ENCODE measurements at places on chromosomes 3 and 15.
A peak's percentile ranks its signal among the peaks of the same experiment; 100 is the strongest.

- H3K27ac ChIP-seq = no peak overlapping the region
- no peak for DNase-seq
- H3K4me3 ChIP-seq = no peak overlapping the region
- no peaks in the 10 kb centered on the region for H3K4me1 ChIP-seq
These were observed 21.9 kb upstream of the OTOL1 start for GRCh38 chr3:161474741-161475140.

- no peak for DNase-seq
- no peak overlapping the region for H3K4me3 ChIP-seq
- no peak overlapping the region for H3K27ac ChIP-seq
These were observed 238.7 kb downstream of the ISL2 start for GRCh38 chr15:76575274-76575673.

GRCh38 chr3:13850161-13850945 lies 29.5 kb downstream of the WNT7A start:
- no peak for DNase-seq
- H3K27me3 ChIP-seq = peaks cover 3% of the 10 kb centered on the region
- no peak overlapping the region for H3K4me3 ChIP-seq
- H3K27ac ChIP-seq = no peak overlapping the region
- no peaks in the 10 kb centered on the region for H3K36me3 ChIP-seq
- no peaks in the 10 kb centered on the region for H3K4me1 ChIP-seq

GRCh38 chr3:129442947-129443346 lies 2.9 kb downstream of the IFT122 start:
- H3K27me3 ChIP-seq = peaks cover 6% of the 10 kb centered on the region
- H3K4me3 ChIP-seq = peak overlapping the region; percentile 50
- peaks cover 46% of the 10 kb centered on the region for H3K4me1 ChIP-seq
- DNase-seq = no peak
- peaks cover 2% of the 10 kb centered on the region for H3K36me3 ChIP-seq
- peak overlapping the region; percentile 79 for H3K27ac ChIP-seq

GRCh38 chr3:152328841-152329240 lies 60.1 kb downstream of the MBNL1 start:
- H3K36me3 ChIP-seq = peaks cover 4% of the 10 kb centered on the region
- peaks cover 82% of the 10 kb centered on the region for H3K4me1 ChIP-seq
- no peak for DNase-seq
- no peaks in the 10 kb centered on the region for H3K27me3 ChIP-seq
- peak overlapping the region; percentile 57 for H3K4me3 ChIP-seq

GRCh38 chr15:61736790-61737189 lies 323.5 kb downstream of the VPS13C start:
- peaks cover 24% of the 10 kb centered on the region for H3K4me1 ChIP-seq
- no peaks in the 10 kb centered on the region for H3K36me3 ChIP-seq
- no peaks in the 10 kb centered on the region for H3K27me3 ChIP-seq
- no peak for DNase-seq

GRCh38 chr3:130669740-130670139 lies 76.9 kb downstream of the PIK3R4 start:
- H3K27ac ChIP-seq = no peak overlapping the region
- H3K4me1 ChIP-seq = peaks cover 2% of the 10 kb centered on the region
- H3K27me3 ChIP-seq = no peaks in the 10 kb centered on the region
- no peak overlapping the region for H3K4me3 ChIP-seq
- H3K36me3 ChIP-seq = peaks cover 13% of the 10 kb centered on the region
- no peak for DNase-seq

DNA sequence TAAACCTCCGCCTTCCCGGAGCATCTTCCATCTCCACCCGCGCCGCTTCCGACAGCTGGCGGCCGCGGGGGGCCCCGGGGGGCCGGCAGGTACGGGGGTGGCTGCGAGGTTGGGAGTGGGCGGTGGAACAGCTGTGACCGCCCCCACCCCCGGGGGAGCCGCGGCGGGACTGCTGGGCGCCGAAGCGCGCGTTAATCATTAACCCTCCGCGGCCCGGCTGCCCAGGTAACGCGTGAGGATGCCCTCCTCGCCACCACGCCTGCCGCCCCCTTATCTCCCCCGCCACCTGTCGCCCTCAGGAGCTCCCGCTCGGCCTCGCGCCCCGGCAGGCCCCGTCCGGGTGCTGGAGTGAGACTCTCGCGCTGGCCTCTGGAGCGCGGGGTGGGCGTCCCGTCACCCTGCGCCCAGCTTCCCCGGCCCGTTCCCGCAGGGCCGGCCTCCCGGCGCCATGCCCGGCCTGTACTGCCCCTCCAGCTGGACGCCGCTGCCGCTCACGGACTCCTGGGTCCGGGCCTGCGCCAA lies 757 bp downstream of the VWA5B2 start:
- no peaks in the 10 kb centered on the region for H3K36me3 ChIP-seq
- H3K4me1 ChIP-seq = peaks cover 8% of the 10 kb centered on the region
- peaks cover 11% of the 10 kb centered on the region for H3K27me3 ChIP-seq
- no peak for DNase-seq
- no peak overlapping the region for H3K27ac ChIP-seq

- peaks cover 32% of the 10 kb centered on the region for H3K4me1 ChIP-seq
- H3K27me3 ChIP-seq = peaks cover 1% of the 10 kb centered on the region
- no peak overlapping the region for H3K27ac ChIP-seq
- H3K36me3 ChIP-seq = no peaks in the 10 kb centered on the region
- no peak overlapping the region for H3K4me3 ChIP-seq
These were observed 2.4 kb downstream of the GCSAM start for GRCh38 chr3:112130638-112130993.

DNA sequence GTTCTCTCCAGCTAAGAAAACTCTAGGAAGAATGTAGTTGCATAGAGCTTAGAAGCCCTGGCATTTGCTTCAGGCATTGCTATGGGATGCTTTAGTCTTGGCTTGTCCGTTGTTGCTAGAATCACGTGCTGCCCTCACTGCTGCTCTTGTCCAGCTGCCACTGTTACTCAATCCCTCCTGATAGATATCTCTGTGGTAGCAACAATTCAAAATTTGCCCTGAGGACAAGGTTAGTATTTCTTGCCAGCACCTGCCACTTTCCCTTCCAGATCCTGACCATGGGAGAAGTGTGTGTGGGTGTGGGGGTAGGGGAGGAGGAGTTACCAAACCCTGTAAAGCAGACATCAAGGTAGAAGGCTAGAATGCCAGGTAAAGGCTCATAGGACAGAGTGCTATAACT lies 113.8 kb downstream of the PPM1L start:
- no peak overlapping the region for H3K4me3 ChIP-seq
- no peak overlapping the region for H3K27ac ChIP-seq
- H3K36me3 ChIP-seq = no peaks in the 10 kb centered on the region
- DNase-seq = no peak

GRCh38 chr15:65460741-65461347 lies 38.1 kb upstream of the IGDCC4 start:
- H3K27ac ChIP-seq = no peak overlapping the region
- no peak overlapping the region for H3K4me3 ChIP-seq
- H3K27me3 ChIP-seq = no peaks in the 10 kb centered on the region
- H3K36me3 ChIP-seq = peaks cover 40% of the 10 kb centered on the region

GRCh38 chr15:51878446-51879386 lies 49.3 kb downstream of the TMOD3 start:
- no peak overlapping the region for H3K4me3 ChIP-seq
- H3K27ac ChIP-seq = peak overlapping the region; percentile 11
- DNase-seq = no peak
- H3K4me1 ChIP-seq = peaks cover 22% of the 10 kb centered on the region
- no peaks in the 10 kb centered on the region for H3K36me3 ChIP-seq
- H3K27me3 ChIP-seq = peaks cover 2% of the 10 kb centered on the region

- H3K4me1 ChIP-seq = peaks cover 14% of the 10 kb centered on the region
- no peak overlapping the region for H3K4me3 ChIP-seq
- no peak for DNase-seq
- H3K36me3 ChIP-seq = peaks cover 4% of the 10 kb centered on the region
These were observed 2.0 kb downstream of the MGLL start for GRCh38 chr3:127820221-127820825.
